ENCODE measurements at places on chromosomes 16 and 17. TPM values are rescaled to one million over a fixed set of nuclear protein-coding genes. Genes with fewer than 3 reads are reported as not detected.
A peak's percentile ranks its signal among the peaks of the same experiment; 100 is the strongest.

DNA sequence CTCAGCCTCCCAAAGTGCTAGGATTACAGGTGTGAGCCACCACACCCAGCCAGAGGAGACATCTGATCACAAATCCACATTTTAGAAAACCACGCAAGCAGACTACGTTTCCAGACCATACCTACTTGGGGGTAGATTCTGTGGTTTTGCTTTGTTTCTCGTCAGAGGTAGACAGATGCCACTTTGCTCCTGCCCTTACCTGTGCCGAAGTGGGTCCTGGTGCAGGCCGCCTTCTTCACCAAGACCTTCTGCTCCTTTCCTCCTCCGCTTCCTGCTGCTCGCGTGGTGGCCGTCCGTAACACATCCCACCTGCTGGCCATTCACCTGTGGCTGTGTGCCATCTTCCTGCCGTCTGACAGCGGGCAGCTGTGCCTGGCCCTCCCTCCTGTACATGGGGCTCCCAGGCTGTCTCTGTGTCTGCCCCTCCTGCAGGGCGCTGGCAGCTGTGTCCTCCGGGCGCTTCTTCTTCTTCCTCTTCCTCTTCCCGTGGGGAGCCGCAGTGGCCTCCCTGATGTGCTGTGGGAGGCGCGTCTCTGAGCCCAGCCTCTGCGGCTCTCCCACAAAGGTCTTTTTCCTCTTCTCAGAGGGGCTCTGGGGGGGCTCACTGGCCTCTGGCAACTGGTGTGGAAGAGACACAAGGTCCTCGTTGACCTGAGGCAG is 21.2 kb upstream of the CYTH1 start:
- no peak for DNase-seq

- no peak for DNase-seq
Observed at GRCh38 chr17:48795444-48796162, 21.4 kb downstream of the TTLL6 start.

DNA sequence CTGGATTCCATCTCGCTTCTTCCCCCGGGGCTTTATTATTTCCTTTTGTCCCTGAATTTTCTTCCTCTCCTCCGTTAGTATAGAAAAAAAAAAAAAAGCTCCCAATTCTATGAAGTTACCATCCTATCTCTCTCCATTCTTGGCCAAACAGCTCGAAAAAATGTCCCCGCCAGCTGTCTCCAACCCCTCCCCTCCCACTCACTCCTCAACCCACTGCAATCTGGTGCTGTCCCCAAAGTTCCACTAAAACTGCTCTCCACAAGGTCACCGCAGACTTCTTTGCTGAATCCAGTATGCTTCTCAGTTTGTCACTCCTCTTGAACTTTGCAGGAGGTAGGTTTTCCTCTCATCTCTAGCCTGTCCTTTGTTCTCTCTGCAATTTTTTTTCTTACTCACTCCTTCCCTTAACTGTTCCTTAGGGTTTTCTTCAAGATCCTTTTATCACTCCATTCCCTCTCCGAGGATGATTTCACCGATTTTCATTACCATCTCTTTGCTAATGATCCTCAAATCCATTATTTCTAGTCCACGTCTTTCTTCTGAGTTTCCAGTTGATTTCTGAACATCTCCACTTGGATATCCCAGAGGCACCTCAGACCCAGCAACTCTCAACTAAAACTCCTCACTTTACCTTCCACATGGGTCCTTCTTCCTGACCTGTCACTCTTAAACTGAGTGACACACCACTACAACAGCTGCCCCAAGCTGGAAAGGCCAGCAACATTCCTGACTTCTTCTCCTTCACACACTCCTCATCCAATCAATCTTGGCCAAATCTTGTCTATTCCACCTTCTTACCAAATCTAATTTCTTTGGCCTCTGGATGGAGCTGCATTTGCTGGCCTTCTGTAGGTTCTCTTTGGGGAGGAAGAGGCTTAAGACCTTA is 1.5 kb upstream of the SUMO2 start:
- DNase-seq, result no peak

DNA sequence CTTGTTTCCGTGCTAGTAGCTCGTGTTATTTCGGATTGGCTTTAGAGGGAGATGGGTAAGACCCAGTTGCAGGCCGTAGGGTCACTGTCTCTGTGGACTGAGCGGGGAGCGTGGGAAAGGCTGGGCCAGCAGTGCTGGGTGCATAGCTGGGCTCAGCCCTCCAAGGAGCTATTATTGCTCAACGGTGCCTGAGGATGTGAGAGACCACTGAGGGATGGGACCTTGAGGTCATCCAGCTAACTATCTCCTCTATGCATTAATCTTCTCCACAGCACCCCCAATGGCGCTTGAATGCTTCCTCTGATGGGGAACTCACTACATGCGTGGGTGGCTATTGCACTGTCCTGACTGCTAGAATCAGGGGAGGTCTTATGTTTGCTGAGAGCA is 126.1 kb upstream of the FOXF1 start:
- DNase-seq, result no peak

DNA sequence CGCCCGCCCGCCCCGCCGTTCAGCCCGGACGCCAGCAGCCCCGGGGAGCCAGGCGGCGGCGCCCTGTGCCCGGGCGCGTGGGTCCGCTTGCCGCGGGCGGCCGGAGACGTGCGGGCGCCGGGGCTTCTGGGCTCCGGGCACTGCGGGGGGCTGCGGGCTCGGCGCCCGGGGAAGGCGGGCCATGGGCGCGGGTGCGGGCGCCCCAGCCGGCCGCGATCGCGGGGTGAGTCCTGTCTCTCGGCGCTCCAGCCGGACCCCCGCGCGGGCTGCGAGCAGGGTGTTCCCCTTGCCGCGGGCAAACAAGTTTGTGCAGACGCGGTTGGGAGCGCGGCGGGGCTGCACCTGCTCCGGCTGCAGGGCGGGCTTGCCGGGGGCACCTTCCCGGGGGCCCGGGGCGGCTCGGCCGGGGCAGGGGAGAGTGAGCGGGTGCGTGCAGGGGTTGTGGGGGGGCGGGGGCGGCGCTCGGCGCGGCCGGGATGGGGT is 292 bp downstream of the WSCD1 start:
- DNase-seq, result no peak

The AOC2 gene
- total RNA-seq, result 0.49 TPM

The TMIGD1 gene
- total RNA-seq, result not detected

The MEFV gene
- total RNA-seq, result not detected

DNA sequence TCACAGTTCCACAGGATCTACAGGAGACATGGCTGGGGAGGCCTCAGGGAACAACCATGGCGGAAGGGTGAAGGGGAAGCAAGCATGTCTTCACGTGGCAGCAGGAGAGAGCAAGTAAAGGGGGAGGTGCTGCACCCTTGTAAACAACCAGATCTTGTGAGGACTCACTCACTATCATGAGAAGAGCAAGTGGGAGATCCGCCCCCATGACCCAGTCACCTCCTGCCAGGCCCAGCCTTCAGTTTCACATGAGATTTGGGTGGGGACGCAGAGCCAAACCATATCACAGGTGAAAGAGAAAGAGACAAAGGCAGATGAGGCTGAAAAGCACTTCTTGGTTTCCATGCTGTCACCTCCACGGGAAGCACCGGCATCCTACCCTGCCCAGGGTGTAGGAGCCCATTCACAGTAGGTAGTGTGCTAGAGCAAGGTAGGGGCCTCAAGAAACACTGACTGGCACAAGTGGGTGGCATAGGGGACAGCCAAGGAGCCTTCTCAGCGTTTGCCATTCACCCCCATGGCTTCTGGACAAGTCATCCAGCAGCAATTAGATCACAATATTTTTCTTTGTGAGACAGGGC is 6.6 kb downstream of the NARF start:
- no peak for DNase-seq

The KRTAP4-9 gene
- total RNA-seq, result not detected

The BICDL2 gene
- total RNA-seq, result not detected

GRCh38 chr17:68035523-68036303 is at the start of gene KPNA2:
TSS of gene KPNA2 (plus strand) at chr17:68035735. CDS start at chr17:68037133, 1,398 bp downstream.
- DNase-seq, result peak; percentile 96
